ENCODE measurements at places on chromosomes 7 and 10.
A peak's percentile ranks its signal among the peaks of the same experiment; 100 is the strongest.

- no peak for DNase-seq
Measured at GRCh38 chr7:11332865-11333228, 359.2 kb downstream of the PHF14 start.

DNA sequence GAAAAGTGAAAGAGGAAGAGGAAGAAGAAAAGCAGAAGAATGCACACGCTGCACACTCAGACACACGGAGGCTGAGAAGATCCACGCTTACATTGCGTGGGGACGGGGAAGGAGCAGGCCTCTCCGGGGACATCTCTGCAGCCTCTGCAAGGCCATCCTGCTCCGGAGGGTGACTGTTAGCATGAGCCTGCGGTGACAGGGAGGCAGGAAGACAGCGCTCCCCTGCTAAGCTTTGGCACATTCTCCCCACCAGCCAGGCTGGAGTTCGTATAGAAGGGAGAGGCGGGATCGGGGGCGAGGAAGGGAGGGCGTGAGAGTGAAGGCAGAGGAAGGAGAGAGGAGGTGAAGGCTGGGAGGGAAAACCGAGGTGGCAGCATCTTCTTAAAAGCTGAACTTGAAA is 366.0 kb upstream of the SHH start:
- DNase-seq, result no peak

GRCh38 chr7:33534833-33535232 is 370.5 kb upstream of the BMPER start:
- DNase-seq, result no peak

GRCh38 chr10:33710006-33710405 is 375.5 kb upstream of the NRP1 start:
- DNase-seq, result no peak

- DNase-seq, result peak; percentile 64
Measured at GRCh38 chr7:27160145-27160545, 3.7 kb upstream of the HOXA7 start.

- no peak for DNase-seq
Measured at GRCh38 chr7:136687693-136688322, 180.6 kb upstream of the CHRM2 start.

DNA sequence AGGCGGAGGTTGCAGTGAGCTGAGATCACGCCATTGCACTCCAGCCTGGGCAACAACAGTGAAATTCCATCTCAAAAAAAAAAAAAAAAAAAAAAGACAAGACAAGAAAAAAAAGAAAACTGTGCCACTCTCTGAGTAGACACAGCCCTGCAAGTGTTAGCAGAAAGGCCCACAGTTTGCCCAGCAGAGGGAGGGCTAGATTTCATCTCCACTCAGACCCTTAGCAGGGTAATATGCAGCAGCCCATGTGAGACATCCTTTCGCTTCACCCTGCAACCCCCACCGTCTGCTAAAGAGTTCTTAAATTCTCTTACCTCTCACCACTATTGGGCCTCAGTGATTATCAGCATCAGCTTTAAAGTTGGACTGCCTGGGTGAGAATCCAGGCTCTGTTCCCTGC is 38.2 kb downstream of the CTNNA3 start:
- no peak for DNase-seq

DNA sequence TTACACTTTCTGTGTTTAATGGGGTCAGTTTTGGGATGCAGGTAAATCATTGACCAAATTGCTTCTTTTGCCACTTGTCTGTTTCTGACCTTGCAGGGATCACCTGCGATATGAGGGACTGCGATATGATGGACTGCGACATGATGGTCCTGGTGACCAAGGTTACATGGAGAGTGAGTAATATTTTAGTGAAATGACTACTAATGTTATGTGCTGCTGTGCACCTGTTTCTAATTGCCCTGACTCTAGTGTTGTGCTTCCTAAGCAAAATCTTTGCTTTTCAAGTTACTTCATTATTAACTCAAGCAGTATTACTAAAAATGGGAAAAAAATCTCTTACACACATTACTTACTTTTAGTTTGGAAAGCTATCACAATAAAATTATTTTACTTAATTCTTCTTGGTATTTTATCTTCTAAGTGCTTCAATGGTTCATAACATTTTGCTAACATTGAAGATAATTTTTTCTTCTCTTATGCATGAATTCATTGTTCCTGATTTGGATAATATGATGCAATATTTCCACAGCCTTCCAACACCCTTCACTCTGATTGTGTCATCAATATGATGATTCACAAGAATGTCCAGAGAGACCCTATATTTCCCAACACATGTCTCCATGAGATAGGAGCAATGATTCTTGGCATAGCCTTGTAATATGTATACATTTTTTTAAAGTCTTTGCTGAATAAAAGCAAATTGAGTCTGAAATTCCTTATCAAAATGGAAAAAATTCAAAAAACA is 306.2 kb upstream of the AKR1E2 start:
- DNase-seq, result no peak

DNA sequence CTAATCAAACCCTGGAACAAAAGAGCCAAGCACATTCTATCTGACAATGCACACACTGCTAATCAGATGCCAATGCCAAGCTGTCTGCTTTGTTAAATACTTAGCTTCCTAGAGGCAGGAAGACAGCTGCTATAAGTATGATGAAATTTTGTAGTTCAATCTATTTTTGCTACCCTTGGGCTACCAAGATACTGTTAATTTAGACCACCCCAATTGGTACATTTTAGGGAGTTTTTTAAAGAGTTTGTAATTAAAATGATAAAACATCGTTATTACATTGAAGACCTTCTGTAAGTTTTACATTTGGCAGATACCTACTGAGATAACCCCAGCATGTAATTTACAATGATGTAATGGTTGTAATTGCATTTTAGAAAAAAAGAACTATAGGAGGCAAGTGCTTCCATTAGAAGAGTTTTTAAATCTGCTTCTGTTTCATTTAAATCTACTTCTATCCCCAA is 268.5 kb downstream of the ADK start:
- no peak for DNase-seq

DNA sequence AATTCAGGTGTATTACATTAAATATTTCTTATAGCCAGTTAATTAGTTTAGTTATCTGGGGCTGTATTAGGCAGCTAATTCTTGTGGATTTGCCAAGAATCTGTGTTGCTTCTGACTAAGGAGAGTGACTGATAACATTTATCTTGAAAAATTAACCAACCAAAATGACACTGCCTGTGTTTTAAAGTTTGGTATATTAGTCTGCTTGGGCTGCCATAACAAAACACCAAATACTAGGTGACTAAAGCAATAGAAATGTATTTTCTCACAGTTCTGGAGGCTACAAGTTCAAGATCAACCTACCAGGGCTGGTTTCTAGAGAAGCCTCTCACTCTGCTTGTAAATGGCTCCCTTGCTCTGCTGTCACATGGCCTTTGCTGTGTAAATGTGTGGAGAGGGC is 12.9 kb downstream of the EXOC4 start:
- no peak for DNase-seq

GRCh38 chr7:99244939-99245338 is 27.7 kb upstream of the MYH16 start:
- DNase-seq, result no peak

GRCh38 chr10:79444199-79445119 is 965 bp downstream of the ZCCHC24 start:
- peak; percentile 80 for DNase-seq

DNA sequence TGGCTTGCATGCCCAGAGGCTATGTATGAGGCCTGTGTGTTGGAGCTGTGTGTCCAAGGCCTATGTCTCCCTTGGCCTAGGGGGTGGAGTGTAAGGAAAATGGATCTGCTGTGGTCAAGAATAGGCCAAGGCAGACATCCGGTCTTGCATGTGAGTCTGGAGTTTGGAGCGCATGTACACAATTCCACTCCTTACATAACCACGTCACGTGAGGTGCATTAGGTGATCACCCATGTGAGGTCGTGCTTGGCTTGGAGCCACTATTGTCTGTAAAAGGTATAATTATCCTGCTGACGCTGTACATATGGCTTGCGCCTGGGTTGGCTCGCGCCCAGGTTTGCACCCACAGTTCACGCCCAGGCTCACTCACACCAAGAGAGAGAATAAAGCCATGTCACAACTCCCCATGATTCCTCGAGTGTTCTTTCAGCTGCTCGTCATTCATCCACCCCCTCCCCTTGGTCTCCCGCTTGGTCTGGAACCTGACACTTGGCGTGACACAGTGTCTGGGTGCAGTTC is 105.5 kb downstream of the BICC1 start:
- no peak for DNase-seq

DNA sequence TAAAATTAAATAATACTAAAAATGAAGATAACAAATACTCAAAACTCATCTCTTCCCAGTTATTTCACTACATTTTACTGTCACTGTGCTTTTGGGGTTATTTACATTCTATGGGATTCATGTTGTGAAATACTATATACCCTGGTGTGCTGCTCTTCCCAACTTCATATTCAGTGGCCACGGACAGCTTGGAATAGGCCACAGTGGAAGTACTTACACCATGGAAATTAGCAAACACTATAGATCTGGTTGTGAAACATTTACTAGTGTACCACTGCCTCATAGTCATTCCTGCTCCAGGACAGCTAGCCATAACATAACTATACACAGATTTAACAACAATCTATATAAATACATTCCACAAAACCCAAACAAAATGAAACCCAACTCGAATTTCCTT is 21.2 kb upstream of the KDM7A start:
- DNase-seq, result no peak

- no peak for DNase-seq
Measured at GRCh38 chr7:28195910-28196620, 15.5 kb upstream of the JAZF1 start.

DNA sequence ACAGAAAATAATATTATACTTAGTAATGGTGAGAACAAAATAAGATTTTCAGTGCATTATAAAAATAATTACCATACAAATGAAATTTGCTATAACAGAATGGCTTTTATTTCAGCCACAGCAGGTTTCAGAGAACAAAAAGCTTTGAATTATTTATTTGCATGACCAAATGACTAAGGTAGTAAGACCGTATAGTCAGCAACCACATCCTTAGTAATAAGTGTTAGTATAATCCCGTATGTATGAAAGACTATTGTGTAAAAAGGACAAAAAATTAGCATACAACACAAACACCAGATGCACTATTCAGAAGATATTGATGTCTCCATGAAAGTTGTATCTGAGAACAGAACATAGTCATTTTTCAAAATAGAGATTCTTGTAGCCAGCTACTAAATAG is 12.2 kb downstream of the PDZD8 start:
- DNase-seq, result no peak

- no peak for DNase-seq
Measured at GRCh38 chr7:105827151-105827875, 49.1 kb downstream of the ATXN7L1 start.

DNA sequence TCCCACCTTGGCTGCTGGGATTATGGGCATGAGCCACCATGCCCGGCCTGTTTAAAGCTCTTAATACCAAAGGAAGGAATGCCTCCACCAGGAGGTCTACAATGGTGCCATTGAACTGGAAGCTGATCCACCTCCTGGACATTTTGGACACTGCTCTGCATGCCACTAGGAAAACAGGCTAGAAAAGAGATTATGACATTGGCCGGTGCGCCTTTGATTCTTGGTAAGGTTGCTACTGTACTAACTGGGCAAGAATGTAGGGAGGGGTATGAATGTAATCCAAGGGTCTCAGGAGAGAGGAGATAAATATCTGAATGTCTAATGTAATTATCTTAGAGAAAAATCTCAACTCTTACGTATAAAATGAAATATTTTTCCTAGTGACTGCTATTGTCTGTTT is 21.7 kb upstream of the TSGA13 start:
- no peak for DNase-seq

- no peak for DNase-seq
Measured at GRCh38 chr7:27775782-27776181, 35.8 kb downstream of the TAX1BP1 start.

DNA sequence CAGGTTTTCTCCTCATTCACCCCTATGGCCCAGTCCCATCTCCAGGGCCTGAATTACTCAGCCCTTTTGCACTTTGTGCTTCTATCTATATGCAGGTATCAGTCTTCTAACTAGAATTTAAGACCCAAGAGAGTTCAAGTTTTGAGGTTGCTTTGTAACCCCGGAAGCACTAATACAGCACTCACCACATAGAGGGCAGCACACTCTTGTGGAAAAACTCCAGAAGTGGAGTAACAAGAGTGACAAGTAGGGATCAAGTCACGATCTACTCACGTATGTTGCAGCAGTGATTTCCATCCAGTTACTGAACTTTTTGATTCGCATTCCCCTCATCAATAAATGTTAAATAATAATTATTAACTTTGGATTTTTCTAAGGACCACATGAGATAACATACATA is 151.0 kb downstream of the CHCHD3 start:
- no peak for DNase-seq

DNA sequence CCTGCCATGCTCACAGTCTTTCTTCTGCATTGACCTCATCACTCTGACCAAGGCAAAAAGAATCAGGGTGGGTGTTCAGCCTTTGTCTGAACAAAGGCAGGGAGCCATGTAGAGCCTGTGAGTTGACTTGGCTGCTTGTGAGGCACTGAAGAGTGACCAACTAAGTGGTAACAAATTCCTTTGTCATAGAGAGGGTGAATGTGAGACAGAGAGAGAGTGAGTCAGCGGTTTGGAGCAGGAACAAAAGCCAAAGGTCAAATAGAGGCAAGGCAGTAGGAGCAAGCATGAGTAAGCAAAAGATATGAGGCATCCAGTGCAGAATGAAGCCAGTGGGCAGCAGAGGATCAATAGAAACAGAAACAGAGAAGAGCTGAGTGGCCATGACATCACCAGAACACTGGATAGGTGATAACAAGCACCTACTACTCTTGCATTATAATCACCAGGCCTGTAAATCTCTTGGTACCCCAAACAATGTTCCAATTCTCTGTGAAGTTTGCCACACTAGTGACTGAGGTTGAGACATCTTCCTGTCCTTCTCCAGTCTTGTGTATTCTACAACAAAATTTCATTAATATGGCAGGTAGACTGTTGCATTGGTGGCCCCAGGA is 116.2 kb upstream of the LAMB4 start:
- DNase-seq, result no peak

GRCh38 chr7:76023002-76023401 is 24.8 kb downstream of the STYXL1 start:
- DNase-seq, result no peak

DNA sequence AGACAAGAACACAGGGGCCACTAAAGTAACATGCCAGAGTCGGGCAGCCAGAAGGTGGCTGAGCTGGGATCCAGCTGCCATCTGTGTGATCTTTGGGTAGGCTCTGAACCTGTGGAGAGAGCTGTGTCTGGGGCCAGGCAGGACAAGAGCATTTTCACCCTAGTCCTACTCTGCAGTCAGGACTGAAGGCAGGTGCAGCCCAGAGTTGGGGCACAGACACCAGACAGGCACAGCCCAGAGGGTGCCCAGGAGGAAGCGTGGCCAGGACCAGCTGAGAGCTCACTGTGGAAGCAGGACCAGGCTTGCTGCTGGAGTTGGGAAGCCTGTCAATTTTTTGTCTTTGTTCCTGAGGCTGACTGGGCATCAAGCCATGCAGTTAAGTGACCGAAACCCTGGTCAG is 113.6 kb downstream of the ADCY1 start:
- no peak for DNase-seq

Data from left hindlimb (tissue), 1 donor.